Stimulated activated CD4-positive, alpha-beta T cell treated with anti-CD3 and anti-CD28 coated beads, Interleukin-15, amount 100 ng/mL, for 1 hour (primary cell): ENCODE measurements at places on chromosomes 5 and 9.

GRCh38 chr9:119639287-119639955 lies 270.2 kb upstream of the BRINP1 start:
- no peak for DNase-seq

DNA sequence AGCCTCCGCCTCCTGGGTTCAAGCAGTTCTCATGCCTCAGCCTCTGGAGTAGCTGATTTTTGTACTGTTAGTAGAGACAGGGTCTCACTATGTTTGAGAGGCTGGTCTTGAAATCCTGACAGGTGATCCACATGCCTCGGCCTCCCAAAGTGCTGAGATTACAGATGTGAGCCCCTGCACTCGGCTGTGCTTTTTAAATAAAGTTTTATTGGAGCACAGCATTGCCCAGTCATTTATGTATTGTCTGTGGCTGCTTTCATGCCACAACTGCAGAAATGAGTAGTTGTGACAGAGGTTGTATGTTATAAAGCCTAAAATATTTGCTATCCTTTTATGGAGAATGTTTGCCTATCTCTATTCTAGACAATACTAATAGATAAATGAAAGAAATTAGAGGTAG lies 169.2 kb downstream of the AOPEP start:
- no peak for DNase-seq

DNA sequence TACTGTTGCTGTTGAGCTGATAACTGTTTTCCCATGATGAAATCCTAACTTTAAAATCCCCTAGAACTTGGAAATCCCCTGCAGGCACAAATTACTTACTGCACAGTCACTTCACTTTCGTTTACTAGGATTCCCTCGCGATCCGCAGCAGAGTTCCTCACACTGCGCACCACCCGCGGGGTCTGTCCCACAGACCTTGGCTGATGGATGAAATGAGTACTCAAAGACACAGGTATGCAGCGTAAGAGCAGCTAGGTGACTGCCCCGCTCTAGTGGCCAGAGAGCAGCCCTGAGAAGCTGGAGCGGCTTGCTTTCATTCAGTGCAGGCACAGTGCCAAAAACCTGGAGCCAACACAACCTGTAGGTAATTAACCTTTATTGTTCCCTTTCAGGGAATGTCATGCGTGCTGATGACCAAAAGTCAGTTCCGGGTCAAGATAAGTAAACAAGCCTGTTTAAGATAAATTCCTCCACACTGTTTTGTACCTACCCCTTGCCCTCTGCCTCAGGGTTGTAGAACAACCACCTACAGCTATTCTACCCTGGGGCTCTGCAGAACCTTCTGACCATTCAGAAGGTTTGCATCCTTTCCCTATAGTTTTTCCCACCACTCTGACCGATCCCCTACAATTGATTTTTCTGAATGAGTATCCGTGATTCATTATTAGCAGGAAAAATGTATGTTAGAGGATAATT lies 191.2 kb downstream of the CDH9 start:
- no peak for DNase-seq

DNA sequence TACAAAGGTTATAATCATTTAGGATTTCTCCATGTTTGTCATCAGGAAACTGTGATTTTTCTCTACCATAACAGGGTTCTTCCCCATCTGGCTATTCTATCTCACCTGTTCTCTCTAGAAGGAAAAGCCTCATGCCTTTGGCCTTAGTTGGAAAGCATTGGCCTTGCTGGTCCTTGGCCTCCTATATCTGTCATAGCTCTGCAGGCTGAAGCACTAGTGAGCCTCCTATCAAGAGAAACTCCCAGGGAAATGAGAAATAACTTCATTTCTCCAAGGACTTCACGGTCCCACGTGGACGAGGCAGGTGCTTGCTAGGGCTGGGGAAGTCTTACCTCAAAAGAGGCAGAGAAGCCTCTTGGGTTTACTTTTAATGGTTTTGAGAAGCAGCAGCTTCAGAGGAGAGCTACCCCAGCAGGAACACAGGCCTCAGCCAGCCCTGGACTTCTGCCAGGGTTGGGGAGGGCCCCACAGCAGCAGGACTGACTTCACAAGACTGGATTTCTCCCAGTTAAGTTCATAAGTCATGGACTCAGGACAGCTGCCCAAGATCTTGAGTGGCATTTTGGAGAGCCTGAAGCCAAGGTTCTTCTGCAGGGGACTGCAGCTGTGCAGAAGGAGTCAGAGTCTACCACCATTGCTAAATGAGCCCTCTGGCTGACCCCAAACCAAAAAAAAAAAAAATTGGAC lies 15.8 kb upstream of the PSAT1 start:
- no peak for DNase-seq

GRCh38 chr5:143177263-143177983 lies 226.1 kb downstream of the NR3C1 start:
- no peak for DNase-seq

- DNase-seq: no peak
Measured at GRCh38 chr5:45411971-45412612, 284.1 kb downstream of the HCN1 start.

DNA sequence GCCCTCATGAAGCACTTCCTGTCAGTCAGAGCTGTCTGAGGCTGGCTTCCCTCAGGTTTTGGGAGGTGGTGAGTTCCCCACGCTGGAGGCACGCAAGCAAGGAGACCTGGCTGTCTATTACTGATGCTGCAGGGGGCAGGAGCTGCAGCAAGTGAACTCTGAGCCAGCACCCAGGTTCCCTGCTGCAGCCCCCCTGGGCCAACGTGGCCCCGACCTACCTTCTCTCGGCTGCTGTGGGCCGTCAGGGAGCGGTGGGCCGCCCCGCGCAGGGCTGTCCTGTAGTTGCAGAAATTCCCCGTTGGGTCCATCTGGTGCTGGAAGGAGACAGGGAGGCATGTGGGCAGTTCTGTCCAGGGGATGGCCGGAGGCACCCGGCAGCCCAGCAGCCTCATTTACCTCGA lies 46.8 kb upstream of the RNF130 start:
- no peak for DNase-seq

DNA sequence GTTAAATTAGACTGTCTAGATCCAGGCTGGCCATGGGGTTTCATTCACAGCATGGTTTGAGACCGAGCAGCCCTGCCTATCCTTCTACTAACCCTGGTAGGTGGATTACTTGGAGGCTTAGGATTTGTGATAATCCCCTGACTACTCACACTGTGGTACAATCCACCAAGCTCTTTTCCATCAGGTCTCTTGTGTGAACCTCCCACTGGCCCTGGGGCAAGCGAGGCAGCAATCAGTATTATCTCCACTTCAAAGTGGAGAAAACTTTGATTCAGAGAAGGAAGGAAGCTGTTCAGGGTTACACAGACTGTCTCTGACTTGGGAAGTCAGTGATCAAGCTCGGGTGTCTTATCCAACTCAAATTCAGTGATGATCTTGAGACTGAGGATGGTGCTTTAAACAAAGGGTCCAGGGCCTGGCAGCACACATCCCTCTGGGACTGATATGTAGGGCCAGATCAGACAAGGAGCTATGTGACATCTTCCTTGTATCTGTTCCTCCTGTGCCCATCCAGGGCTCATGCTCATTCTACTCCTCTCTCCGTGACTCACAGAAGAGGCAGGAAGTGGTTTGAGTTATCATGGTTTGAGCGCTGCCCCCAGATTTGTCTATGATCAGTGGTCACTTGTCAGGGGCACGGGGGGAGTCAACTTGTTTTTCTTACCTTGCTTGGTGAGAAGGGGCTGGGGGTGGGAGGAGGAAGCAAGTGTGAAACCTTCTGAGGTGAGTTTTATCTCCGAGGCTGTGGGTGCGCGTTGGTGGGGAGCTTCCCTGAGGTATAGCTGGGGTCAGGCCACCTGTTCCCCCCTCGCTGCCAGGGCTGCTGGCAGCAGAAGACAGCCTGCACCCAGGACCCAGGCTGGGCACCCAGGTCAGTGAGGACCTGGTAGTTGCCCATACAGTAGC lies 48.6 kb downstream of the RGS3 start:
- peak; percentile 48 for DNase-seq

GRCh38 chr9:22469928-22470544 lies 23.4 kb downstream of the DMRTA1 start:
- DNase-seq: no peak

DNA sequence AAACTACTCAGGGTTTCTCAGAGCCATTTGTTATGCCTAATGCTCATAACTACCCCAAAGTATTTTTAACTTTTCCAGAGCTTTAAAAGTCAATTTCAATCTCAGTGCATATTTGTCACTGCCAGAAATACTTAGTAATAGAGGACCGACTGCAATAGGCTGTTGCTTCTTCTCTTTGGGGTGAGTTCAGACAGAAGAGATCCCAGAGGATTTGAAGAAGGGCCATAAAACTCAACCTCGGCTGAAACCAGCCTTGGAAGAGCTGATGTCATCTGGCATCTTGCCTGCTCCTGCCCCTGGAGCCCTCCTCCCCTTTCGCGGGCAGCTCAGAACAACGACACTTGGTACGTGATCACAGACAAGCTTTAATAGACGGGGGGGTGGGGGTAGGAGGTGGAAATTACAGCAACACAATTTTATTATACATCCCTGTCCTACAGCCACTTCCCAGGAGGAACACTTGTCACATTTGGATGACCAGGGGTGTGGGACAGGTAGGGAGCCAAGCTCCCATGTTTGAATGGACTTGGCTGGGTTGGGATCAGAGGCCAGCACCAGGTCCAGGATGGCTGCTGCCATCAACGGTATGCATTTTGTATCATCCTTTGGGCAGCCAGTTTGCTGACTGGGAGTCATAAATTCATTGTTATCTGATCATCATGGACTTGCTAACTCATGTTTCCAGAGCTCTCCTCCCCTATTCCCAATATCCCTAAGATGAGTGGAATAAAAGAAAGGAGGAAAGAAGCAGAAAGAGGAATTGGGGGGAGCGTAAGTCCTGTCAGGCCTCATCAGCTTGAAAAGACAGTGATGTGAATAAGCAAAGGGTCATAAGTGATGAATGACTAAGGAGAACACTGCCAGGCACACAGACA lies 186.6 kb upstream of the PANK3 start:
- no peak for DNase-seq

GRCh38 chr9:75626860-75627259 lies 263.6 kb upstream of the PCSK5 start:
- DNase-seq: no peak

DNA sequence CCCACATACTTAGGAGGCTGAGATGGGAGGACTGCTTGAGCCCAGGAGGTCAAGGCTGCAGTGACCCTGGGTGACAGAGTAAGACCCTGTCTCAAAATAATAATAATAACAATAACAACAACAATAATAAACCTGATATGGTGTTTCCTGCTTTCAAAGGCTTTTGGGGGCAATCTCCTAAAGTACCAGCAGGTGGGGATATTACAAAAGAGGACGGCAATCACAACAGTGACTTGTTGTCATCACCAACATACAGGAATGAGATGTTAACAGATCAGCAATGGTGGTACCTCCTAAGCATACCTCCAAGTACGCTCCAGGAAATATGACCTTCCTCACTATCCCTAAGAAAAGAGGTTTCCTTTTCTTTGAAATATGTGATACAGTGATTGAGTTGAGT lies 91.1 kb upstream of the RNF180 start:
- DNase-seq: no peak

- no peak for DNase-seq
Measured at GRCh38 chr5:108168915-108169314, 213.0 kb downstream of the FBXL17 start.

GRCh38 chr9:2849941-2850340 lies 6.0 kb upstream of the PUM3 start:
- no peak for DNase-seq

- no peak for DNase-seq
Measured at GRCh38 chr9:28342815-28343338, 769.6 kb upstream of the C9orf72 start.

- no peak for DNase-seq
Measured at GRCh38 chr5:179620703-179621350, 2.6 kb downstream of the HNRNPH1 start.

DNA sequence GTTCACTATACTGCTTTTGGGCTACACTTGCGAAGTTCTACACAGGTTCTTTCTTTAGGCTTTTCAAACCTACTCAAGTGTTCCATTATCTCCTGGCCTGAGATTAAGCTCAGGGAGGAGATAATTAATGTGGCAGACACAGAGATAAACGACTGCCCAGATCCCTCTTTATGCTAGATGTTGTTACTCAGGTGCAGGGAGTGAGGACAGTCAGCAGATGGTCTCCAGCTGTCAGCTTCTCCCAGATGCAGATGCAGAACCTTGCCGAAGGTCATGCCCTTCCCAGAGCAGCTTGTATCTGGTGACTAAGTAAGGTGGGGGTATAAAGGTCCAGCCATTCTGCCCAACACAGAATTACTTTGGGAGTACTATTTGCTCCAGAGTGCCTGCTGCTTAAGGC lies 166.2 kb downstream of the ZNF462 start:
- DNase-seq: no peak

DNA sequence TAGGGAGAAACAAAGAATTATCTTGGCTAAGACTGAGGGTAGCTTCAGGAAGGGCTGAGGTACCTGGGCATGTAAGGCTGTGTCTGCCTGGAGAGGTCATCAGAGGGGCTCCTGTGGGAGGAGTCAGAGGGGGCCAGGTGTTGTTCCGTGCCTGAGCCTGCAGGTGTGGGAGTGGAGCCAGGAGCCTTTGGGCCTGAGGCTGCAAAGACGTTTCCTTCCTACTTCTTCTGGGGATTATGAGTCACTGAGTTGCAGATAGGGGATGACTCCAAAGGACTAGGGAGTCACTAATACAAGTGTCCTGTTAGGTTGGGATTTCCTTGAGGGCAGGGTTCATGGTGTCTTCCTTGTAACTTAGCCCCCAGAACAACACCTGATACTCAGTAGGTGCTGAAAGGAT lies 391.1 kb downstream of the ARHGEF28 start:
- DNase-seq: no peak

DNA sequence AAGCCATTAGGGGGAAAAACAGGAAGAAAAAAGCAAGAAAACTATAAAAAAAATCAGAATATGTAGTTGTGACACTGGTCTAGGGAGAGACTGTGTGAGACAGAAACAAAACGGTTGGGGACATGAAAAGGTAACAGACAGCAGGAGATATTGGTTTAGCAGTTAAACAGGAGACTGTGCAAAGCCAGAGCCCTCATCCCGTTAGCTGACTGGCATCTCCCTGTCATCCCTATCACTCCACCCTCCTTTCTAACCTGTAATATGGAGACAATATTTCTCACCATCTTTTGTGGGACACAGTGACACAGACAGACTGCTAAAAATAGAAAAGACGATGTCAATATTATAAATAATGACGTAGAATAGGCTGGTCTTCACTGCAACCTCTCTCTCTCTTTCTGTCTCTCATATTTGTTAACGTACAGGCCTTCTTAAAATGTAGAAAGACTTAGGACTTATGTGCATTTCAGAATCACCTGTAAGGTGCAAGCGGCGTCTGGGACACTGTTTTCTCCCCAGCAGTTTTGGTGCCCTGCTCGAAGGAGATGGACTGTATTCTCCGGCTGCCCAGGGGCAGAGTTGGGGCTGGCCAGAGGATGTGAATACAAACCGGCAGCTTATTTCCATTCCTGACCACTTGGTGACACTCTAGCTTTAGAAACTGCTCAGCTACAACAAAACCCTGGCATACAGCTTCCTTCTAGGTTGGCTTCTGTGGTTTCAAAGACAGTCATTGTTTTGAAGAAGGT lies 190.6 kb downstream of the MAT2B start:
- DNase-seq: no peak

DNA sequence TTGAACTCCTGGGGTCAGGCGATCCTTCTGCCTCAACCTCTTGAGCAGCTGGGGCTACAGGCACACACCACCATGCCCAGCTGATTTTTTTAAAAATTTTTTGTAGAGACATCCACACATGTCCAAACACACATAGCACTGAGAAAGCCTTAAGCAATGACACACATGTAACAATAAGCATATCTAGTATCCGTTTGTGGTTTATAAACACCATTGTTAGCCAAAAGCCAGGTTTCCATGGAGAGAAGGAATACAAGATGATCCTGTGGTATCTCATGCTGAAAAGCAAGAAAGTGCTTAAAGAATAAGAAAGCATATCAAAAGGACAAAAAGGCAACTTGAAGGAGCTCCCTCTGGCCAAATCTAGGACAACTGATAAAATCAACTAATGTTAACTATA lies 29.7 kb upstream of the SLC1A3 start:
- DNase-seq: no peak
